Mammary epithelial cell (primary cell): ENCODE measurements at places on chromosomes 7 and 10.
A peak's percentile ranks its signal among the peaks of the same experiment; 100 is the strongest.

GRCh38 chr10:14020037-14020664 lies 310.6 kb downstream of the FRMD4A start:
- DNase-seq: no peak

DNA sequence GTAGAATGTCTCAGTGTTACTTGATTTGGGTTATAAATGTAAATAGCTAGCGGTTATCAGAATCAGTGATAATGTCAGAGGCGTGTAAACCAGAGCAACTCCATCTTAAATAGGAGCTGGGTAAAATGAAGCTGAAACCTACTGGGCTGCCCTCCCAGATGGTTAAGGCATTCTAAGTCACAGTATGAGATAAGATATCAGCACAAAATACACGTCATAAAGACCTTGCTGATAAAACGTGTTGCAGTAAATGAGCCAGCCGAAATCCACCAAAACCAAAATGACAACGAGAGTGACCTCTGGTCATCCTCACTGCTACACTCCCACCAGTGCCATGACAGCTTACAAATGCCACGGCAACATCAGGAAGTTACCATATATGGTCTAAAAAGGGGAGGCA lies 172.3 kb downstream of the CHRM2 start:
- no peak for DNase-seq

DNA sequence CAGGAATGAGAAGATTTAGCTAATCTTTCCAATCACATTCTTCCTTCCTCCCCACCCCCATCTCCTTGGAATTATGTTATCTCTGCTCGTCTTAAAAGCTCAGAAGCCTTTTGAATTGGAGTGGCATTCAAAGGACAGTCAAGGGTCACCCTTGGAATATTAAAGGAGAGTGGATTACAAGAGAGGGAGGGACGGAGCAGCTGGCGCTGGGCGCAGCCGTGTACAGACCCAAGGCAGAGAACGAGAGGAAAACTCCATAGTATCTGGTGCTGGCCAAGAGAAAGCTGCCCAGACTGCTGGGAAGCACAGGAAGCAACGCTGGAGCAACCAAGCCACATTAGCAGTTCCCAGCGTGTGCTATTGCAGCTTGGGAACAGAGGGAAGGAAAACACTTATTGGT lies 95.7 kb downstream of the POU6F2 start:
- no peak for DNase-seq

DNA sequence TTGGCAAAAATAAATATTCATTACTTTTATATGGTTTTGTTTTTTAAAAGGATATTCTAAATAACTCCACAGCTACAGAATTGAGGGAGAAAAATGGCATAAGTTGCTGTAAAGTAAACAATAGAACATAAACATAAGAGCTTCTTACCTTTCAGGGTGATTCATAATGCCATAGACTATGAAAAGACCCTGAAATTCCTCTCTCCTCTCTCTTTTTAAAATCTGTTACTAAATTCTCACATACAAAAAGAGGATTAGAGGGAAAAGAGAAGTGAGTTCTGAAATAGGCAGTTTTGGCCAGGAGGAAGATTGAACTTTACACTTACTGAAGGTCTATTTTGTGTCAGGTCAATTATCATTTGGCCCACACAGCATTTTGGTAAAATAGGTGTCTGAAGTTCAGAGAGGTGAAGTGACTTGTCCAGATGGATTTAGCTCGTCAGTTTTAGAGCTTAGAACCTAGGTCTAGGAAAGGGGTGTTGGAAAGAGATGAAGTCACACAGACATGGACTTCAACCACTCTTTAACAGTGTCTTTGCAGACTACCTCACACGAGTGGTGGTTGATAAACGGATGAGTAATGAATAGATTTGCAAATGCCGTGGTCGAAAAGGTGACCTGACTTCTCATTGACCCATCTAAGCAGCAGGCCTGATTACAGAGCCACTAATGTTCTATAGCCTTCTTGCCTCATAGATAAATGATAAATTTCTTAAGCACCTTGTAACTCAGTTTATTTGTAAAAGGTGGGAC lies 190.6 kb upstream of the CCDC6 start:
- DNase-seq: peak; percentile 9

- no peak for DNase-seq
Observed at GRCh38 chr10:73890261-73890660, 15.9 kb upstream of the CAMK2G start.

GRCh38 chr10:32981760-32982159 lies 23.7 kb upstream of the ITGB1 start:
- no peak for DNase-seq

GRCh38 chr10:74189999-74190421 lies 39.0 kb downstream of the ADK start:
- DNase-seq: peak; percentile 98

DNA sequence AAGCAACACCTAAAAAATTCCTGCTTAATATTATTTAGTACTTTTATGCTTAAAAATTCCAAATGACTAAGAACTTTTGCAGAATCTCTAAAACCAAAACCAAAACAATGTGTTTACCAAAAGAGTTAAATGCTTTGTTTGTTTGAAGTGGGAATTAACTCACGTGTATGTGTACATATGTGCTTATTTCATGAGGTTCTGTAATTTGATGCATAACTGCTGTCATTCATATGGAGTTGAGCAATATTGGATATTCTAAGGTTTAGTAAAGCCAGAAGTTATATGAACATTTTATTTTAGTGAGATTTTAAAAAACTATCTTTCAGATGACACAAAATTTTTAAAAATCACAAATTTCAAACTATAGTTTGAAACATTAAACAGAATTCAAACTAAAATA lies 157.1 kb downstream of the PIP4K2A start:
- DNase-seq: no peak

GRCh38 chr7:148142660-148143248 lies 447.8 kb upstream of the C7orf33 start:
- peak; percentile 9 for DNase-seq

DNA sequence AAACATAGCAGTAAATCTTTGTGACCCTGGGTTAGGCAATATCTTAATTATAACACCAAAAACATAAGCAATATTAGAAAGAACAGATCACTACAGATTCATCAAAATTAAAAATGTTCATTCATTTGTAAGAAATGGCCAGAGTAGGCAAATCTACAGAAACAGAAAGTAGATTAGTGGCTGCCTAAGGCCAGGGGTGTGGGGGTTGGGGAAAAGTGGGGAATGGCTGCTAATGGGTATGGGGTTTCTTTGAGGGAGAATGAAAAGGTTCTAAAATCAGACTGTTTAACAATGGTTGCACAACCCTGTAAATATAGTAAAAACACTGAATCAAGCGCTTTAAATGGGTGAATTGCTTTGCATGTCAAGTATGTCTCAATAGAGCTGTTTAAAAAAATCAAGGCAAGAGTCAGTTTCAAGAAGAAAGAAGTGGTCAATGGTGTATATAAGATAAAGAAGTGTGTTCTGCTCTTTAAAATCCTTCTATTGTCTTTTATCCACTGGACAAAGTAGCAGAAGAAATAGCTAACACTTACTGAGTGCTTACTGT lies 42.6 kb downstream of the CDK6 start:
- no peak for DNase-seq

GRCh38 chr10:68237173-68237572 lies 5.3 kb upstream of the ATOH7 start:
- DNase-seq: no peak

DNA sequence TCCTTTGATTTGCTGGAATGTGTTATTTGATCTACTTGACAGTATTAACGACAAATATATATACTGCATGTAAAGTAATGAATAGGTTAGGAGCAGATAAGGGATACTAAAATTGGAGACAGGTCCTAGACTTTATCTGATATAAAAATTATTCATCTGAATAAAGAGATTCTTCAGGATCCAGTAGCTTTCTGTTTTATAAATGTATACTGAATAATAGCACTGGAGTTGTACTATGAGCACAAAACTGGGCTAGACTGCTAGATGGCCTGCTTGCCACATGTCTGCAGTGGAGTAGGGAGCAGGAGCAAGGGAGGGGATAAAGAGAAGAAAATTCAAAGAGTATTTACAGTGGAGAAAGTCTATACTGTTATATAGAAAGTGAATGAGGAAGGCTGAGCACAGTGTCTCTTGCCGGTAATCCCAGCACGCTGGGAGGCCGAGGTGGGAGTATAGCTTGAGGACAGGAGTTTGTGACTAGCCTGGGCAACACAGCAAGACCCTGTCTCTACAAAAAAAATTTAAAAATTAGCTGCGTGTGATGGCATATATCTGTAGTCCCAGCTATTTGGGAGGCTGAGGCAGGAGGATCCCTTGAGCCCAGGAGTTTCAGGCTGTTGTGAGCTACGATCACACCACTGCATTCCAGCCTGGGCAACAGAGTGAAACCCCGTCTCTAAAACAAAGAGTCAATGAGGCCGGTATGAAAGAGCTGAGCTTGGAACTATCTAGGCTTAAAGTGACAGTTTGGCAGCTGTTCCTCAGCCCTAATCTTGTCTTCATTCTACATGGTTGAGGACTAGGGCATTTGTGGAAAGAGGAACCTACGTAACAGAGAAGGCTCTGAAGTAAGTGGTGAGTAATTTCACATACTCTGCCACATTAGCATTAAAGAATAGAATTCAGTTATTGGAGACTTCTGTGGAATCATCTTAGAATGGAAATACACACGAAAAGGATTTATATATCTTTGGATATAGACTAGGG lies 41.8 kb downstream of the CD36 start:
- DNase-seq: no peak

- DNase-seq: no peak
Observed at GRCh38 chr7:30178748-30179436, 44.1 kb downstream of the MTURN start.

- no peak for DNase-seq
Observed at GRCh38 chr10:29725133-29725720, 90.5 kb upstream of the SVIL start.

DNA sequence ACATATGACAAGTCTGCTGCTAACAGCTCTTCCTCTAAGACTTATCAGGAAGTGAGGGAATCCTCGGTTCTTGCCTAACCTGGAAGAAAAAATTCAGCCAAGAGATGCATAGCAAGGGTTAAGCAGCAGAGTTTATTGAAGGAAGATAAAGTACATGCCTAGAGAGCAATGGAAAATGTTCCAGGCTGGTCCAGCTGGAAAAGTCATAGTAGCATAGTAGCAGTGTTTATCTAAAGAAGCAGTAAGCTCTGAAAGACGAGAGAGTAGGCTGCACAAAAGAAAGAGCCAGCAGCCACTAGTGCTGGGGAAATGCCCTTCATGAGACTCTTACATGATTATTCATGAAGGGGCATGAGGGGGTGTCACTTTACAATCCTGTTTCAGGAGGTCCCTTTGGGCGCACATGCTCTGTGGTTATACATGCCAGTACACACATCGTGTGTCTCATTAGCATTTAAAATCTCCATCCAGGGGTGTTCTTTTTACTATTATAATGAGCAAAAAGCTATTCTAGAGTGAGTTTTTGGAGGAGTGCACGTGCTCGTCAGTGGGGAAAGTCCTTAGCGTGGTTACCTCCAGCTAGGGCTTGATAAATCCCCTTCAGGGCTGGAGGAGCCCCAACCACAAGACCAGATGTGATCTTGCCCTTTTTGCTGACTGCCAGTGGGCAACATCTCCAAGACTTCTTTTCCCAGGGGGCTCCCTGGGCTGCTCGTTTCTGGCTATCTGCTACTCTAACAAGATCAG lies 716.1 kb downstream of the PARD3 start:
- no peak for DNase-seq
